H7 (cell line): ENCODE measurements at places on chromosomes 4 and X. TPM values are rescaled to one million over a fixed set of nuclear protein-coding genes. Genes with fewer than 3 reads are reported as not detected.

The SGMS2 gene
- 0.17 and 0.37 TPM in 2 replicates for total RNA-seq

The ACTRT1 gene
- not detected in 2 replicates for total RNA-seq

The IL3RA gene
- total RNA-seq, result 0.07 TPM in 1 of 2 replicates, not detected in the other

The PASD1 gene
- total RNA-seq, result not detected in 2 replicates

The RASSF6 gene
- 0.22 and 0.66 TPM in 2 replicates for total RNA-seq

The TMEM150C gene
- 2.4 and 3.3 TPM in 2 replicates for total RNA-seq

The RGN gene
- 0.31 TPM in 1 of 2 replicates, not detected in the other for total RNA-seq

The PAGE1 gene
- total RNA-seq, result not detected in 2 replicates

The GPR82 gene
- not detected in 2 replicates for total RNA-seq

DNA sequence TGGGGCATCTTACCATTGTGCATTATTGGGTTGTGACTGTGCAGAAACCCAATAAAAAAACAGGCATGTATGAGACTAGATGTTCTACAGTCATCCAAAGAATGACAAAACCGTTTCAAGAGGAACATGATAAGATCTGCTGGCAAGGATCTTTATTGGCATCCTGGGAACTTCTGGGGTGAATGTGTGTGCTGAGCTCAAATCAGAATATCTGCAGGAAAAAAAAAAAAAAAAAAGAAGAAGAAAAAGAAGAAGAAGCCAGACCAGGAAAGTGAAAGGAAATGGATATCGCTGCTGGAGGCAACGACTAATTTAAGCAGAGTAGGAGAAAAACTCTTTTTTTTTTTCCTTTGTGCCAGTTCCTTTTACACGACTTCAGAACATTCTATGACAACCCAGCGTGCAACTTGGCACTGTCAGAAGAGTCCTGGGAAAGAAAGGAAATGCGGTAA is 484.2 kb upstream of the BOD1L1 start:
- no peak for DNase-seq

GRCh38 chrX:2894885-2895292 is 34.2 kb downstream of the ARSD start:
- DNase-seq, result no peak

DNA sequence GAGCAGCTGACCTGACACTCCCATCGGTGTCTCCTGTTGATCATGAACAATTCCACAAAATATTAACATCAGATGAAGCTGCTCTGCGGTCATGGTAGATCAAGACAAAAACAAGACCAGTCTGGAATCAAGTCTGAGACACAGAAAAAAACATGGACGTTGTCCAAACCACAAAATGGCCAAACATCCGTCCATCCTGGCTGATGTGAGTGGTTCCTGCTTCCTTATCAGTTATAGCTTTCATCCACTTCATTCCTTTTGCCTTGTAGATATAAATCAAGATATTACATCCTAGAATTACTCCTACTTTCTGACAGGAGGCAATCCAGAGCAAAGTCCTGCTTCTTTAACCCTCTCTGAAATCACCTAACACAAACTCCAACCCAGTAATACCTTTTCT is 28.8 kb upstream of the PCSK1N start:
- DNase-seq, result no peak

GRCh38 chrX:121028419-121028818 is 19.0 kb upstream of the GLUD2 start:
- no peak for DNase-seq

DNA sequence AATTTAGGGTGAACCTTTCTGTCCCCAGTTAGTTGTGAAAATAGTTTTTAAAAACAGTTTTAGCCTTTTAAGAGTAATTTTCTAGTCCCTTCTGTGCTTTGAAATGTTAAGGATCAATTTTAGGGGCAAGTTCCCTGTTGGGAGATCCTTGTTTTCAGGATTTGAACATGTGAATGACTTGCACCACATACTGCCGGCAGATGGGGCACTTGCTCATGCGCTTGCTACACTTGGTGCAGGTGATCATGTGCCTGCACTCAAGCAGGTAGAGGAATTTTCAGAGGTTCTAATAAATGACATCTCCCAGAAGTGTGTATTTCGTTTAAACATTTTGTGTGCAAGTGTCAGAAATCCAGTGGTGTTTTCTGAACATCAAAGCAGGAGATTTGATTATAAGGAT is 195.9 kb downstream of the CHM start:
- DNase-seq, result peak; percentile 2

GRCh38 chrX:31499109-31499508 is 427.3 kb upstream of the FTHL17 start:
- no peak for DNase-seq

DNA sequence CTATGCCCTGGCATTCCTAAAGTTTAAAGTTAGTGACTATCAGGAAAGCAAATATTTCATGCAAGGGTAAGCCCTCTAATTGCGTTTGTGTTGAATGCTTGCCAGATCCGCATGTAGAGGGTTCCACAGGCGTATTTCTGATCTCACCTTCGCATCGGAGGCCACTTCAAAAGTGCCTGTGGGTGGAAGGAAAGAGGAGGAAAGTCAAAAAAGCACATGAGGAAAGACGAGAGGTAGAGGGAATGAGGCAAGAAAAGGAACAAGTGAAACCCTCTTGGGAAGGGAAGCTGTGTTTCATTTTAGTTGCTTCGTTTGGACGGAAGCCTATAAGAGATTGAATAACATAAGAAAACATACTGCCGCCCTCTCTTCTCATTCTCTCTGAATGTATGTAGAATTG is 628.8 kb downstream of the SPRY1 start:
- no peak for DNase-seq

DNA sequence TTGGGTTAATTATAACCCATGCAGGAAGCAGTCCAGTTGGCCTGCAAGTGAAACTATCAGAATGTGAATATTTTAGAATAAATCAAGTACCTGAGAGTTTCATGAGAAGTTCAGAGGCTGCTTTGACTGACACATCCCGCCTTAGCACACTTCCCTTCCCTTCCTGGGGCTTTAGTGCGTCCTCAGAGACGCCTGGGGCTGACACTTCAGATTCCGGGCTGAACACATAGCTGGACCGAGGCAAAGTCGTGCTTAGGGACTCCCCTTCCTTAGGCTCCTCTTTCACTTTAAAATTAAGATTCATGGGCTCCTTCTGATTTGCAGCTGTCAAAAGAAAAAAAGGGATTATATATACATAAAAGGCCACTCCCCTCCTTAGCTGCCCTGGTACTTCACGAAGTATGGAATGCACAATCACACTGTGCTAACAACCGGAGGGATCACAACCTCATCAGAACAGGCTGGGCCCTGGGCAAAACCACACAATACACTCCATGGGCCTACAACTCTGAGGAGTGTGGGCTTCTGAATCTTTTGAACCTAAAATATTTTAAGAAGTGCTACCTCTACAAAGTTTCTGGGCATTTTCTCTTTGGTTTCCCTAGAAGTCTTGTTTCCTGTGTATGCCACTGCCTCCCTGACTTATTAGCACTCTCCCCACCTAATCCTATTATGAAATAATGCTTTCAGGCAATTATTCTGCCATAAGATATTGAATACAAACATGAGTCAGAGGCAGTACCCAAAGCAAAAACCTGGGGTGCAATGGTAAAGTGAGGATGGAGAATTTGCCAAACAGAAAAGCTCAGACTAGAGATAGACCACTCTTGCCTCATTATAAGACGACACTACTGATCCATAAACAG is 68.2 kb downstream of the ZNF827 start:
- DNase-seq, result no peak

GRCh38 chrX:150018931-150019361 is 80.7 kb upstream of the EOLA2 start:
- no peak for DNase-seq

- no peak for DNase-seq
These were observed 159.9 kb downstream of the TRIML1 start for GRCh38 chr4:188299161-188299560.

- DNase-seq, result no peak
These were observed 320.5 kb upstream of the IGFBP7 start for GRCh38 chr4:57430726-57431125.

GRCh38 chrX:110188701-110189558 is 129.0 kb downstream of the AMMECR1 start:
- no peak for DNase-seq

- peak; percentile 58 for DNase-seq
These were observed 1.1 kb downstream of the SORBS2 start for GRCh38 chr4:185810746-185811508.

DNA sequence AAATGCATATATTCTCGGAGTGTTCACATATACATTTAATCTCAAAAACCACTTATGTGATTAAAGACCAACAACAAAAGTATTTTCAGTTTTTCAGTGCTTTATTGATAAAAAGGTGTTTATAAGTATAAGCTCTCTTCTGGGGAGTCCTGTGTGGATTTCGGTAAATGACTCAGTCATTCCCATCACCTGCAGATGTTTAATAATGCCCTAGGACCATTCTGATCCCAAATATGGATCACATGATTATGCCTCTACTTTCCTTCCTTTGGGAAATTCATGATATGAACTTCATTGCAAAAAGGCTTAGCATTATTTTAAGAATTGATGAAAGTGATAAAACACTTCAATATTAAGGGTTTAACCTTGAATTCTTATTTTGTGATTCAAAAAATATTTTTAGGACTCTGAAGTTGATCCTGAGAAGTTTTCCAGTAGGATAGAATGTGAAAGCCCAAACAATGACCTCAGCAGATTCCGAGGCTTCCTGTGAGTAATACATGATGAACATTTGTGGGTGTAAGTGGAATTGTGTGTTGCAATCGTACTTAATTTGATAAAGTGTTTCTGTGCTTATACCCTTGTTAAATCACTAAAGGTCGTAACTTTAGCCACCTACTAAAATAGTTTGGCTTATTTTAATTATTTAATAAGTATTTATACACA is 40.2 kb downstream of the ATP10D start:
- DNase-seq, result no peak
